ENCODE measurements at places on chromosomes 5 and 9. TPM values are rescaled to one million over a fixed set of nuclear protein-coding genes. Genes with fewer than 3 reads are reported as not detected.

SPATA24 gene
- 0.81 TPM for polyA plus RNA-seq

CRHBP gene
- polyA plus RNA-seq: 9.1 TPM

SLC6A7 gene
- 0.65 TPM for polyA plus RNA-seq

NSMF gene
- polyA plus RNA-seq: 0.07 TPM

PCDH1 gene
- 0.30 TPM for polyA plus RNA-seq

DENND1A gene
- polyA plus RNA-seq: 7.1 TPM

ISL1 gene
- not detected for polyA plus RNA-seq

ZNF608 gene
- 15.7 TPM for polyA plus RNA-seq

IL9 gene
- polyA plus RNA-seq: not detected

CER1 gene
- not detected for polyA plus RNA-seq
